ENCODE measurements at places on chromosomes 1 and 21.
A peak's percentile ranks its signal among the peaks of the same experiment; 100 is the strongest.

DNA sequence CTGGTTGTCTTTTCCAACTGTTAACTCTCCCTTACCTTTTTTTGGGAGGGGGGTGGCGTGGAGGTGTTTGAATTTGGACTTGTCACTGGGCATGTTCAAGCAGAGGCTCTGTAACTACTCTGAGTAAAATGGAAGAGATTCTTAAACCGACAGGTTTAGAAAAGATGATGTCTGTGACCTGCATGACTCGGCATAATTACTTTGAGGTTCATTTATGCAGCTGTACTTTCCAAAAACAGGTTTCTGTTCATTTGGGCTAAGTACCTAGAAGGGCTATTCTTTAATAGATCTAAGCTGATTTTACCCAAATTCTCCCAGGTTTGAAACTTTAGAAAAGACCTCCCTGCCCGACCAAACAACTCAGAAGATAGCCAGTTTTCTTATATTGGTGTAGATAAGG is 80.3 kb downstream of the SLC35A3 start:
- DNase-seq = no peak

- no peak for DNase-seq
Measured at GRCh38 chr1:116113615-116114014, 2.4 kb downstream of the MAB21L3 start.

GRCh38 chr1:172810480-172811175 is 151.7 kb downstream of the FASLG start:
- DNase-seq = no peak

GRCh38 chr1:32464191-32464715 is 619 bp upstream of the ZBTB8B start:
- no peak for DNase-seq

DNA sequence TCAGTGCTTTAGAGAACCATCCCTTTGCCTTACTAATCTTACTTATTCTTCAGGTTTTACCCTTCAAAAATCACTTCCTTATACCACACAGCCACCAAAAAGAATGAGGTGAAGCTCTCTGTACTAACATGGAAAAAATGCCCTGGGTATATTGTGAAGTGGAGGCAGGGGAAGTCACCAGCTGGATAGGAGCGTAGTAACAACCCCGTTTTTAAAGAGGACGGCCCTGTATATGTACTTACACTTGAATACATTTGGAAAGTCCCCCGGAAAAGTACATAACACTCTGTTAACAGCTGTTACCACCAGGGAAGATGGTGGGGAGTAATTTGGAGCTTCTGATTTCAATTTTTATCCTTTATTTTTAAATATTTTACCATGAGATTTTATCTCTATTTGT is 28.2 kb upstream of the KHDRBS1 start:
- DNase-seq = no peak

- DNase-seq = no peak
Measured at GRCh38 chr1:214550013-214550856, 1.2 kb downstream of the PTPN14 start.

- DNase-seq = no peak
Measured at GRCh38 chr1:52072291-52072690, 16.2 kb downstream of the BTF3L4 start.

- DNase-seq = no peak
Measured at GRCh38 chr1:7325254-7325653, 445.8 kb upstream of the VAMP3 start.

DNA sequence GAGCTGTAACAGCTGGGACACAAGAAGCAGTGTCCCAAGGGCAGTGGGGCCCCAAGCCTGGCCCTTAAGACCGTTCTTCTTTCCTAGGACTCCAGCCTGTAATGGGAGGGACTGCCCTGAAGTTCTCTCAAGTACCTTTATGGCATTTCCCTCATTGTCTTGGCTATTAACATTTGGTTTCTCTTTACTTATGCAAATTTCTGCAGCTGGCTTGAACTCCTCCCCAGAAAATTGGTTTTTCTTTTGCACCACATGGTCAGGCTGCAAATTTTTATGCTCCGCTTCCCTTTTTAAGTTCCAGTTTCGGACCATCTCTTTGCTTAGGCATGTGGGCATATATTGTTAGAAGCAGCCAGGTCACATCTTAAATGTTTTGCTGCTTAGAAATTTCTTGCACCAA is 3.1 kb upstream of the MROH9 start:
- peak; percentile 26 for DNase-seq

GRCh38 chr1:27632387-27633297 is 2.3 kb downstream of the FGR start:
- peak; percentile 81 for DNase-seq

- DNase-seq = no peak
Measured at GRCh38 chr1:72283022-72283306, 625 bp upstream of the NEGR1 start.

DNA sequence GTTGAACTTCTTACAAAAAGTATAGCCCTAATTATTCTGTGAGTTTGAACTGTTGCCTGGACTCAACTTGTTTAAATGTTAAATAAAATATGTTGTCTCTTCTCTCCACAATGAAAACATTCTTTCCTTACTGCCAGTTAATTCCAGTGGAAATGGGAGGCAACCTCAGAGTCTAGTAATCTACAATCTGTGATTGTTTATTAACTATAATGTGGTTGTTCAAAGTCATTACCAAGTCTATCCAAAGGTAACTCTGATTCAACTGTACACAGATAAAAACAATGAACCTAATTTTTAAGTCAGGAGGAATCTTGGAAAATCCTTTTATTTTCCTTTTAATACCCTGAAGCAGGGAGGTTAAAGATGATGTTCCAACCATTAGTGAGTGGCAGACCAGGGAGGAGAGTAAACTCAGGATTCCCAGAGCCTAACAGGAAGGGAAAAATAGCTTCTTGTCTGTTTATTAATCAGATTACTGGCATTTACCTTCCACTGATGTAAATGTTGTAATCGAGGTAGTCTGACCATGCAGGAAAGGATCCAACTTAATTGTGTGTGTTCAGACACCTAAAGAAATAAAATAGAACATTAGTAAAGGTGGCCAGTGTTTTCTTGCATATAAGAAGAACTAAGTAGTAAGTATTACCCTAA is 57.1 kb upstream of the TBX15 start:
- DNase-seq = no peak

- DNase-seq = no peak
Measured at GRCh38 chr1:161266202-161266601, 7.7 kb downstream of the PCP4L1 start.

GRCh38 chr1:16082283-16083038 is 9.0 kb upstream of the FAM131C start:
- peak; percentile 33 for DNase-seq

GRCh38 chr1:221809091-221810029 is 67.5 kb upstream of the DUSP10 start:
- no peak for DNase-seq

DNA sequence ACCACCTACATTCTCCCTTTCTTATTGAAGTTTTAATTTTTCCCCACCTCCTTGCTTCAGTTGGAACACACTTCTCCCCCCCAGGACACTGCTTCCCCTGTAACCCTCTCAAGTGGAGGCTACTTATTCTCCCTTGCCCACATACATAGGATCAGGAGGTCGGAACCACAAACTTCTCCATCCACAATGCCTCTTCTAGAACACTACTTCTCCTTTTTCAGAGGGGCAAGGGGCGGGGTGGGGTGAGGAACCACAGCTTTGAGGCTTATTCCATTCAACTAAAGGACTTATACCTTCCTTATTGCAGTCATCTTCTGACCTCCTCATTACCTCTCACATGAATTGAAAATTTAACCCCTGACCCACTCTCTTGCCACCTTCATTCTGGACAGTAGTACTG is 81.3 kb downstream of the NEK7 start:
- DNase-seq = no peak

DNA sequence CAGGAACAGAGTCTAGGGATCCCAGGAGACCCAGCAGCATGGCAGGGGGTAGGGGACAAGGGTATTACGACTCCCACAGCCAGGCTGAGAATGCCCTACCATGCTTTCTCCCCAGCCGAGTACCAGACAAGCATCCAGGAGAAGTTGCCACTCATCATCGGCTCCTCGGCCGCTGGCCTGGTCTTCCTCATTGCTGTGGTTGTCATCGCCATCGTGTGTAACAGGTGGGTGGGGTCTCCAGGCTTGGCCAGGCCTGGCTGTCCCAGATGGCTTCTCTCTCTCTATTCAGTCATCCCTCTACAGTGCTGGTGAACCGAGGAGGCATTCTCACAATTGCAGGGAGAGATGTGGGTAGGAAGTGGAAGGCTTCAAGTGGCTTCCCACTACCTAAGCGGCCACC is 77.3 kb downstream of the LACTBL1 start:
- no peak for DNase-seq

DNA sequence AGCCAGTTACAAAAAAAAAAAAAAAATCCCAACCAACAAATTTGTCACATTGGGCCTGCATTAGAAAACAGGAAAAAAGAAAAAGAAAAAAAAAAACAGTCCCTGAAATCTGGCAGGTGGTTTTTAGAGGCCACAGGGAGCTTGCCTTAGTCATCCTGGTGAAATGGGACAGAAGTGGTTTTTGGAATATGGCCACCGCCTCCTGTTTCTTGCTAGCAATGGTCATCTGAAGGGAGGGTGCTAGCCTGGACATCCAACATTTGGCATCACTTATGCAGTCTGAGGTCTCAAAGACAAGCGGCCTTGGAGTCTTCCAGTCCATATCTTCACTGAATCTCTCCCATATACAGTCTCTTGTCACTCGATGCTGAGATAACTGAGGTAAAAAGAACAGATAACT is 20.1 kb upstream of the NKAIN1 start:
- DNase-seq = no peak

GRCh38 chr21:25911730-25912401 is 177.1 kb downstream of the GABPA start:
- DNase-seq = no peak

DNA sequence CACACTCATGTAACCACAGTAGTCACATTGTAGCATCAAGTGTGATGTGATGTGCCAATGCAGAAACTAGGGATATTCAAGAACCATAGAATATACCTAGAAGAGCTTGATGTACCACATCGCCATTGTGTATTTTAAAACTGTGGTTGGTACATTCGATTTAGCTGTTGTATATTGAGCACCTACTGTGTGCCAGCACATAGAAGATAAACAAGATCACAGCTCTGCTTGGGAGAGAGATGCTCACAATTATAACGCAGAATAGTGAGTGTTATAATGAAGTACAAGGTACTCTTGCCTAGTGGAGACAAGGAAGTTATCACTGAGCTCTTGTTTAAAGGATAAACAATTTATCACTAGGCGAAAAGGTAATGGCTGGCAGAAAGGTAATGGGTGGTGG is 4.7 kb downstream of the BTF3L4 start:
- no peak for DNase-seq

- no peak for DNase-seq
Measured at GRCh38 chr1:167198518-167199133, 22.1 kb upstream of the POU2F1 start.

DNA sequence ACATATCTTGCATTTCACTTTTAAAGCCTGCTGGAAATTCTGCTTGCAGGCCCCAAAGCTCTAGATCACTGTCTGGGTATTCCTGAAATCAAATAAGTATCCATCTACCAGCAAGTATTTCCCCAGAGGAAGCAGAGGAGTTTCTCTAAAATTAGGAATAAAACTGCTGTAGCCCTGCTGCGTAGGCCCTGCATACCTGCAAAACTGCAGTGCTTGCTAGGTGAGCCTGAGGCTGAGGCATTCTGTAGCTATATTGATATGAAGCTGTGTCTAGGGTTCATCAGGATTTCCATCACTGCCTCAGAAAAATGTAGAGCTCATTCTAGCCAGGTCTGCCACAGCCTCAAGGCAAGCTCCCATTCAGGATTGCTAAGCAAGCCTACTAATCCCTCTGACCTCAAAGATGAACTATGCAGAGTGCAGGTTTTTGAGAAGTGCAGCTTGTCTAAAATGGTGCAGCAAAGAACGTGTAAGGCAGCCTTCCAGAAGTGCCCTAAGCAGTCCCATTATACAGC is 28.7 kb downstream of the NPHS2 start:
- no peak for DNase-seq

DNA sequence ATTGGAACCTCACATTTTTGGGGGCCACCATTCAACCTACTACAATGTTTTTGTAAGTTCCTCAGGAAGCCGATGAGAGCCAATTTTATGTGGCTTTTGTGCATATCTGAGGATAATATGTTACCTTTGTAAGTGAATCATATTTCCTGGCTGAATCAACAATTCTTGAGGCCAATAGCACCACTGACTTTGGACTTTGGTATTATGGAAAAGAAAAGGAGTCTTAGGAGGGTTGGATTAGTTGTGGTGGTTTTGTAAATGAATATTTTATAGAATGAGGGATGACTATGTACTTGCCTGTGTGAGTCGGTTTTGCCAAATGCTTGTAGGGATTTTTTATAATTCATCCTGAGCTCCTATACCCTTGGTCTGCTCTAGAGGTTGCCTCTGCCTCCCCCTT is 181.5 kb upstream of the HMGB4 start:
- DNase-seq = no peak

GRCh38 chr1:165592945-165593823 is 37.9 kb upstream of the MGST3 start:
- DNase-seq = peak; percentile 16

DNA sequence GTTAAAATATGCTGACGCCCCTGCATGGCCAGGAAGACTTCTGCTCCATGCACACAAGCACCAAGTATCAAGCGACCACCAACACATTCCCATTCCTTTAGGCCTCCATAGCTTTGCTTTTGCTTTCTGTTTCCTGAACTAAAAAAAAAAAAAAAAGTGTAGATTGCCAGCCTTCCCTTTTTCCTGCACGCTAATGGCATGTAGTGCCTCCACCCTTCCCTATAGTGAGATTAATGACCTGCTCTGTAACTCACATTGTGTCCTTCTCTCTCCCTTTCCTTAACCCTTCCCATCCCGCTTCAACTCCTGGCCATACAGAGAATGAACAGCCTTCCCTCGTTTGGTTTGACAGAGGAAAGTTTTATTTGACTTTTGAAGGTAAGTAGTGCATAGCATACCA is 57.1 kb upstream of the DYNLT5 start:
- no peak for DNase-seq

Measured in GM06990 (cell line).